ACHN (cell line): ENCODE measurements at places on chromosomes 4 and X.

GRCh38 chrX:70497026-70497425, 52.4 kb downstream of the DLG3 start:
- no peak for DNase-seq

DNA sequence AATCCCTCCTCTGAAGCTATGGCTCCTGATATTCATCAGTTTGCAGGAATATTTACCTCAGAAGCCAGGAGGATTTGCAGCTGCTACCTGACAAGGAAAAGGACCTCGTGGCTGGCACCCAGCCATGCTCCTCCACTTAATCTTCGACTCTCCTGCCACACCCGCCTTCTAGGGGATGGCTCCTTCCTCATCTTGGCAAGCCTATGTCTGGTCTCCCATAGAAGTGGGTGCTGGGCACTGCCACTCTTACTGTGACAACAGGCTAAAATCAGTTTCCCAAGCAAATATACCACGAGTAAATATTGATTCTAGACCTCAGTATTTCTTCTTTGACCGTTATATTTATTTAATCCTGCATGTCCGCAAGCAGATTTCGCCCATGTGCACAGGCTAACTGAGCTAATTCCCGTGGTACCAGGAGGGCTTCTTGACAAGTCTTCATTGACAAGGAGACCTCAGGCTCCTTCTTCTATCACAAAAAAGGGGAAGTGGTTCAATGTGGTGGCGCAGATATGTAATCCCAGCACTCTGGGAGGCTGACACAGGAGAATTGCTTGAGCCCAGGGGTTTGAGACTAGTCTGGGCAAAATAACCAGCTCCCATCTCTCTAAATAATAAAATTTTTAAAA, 52.6 kb upstream of the DCTD start:
- DNase-seq, result no peak

DNA sequence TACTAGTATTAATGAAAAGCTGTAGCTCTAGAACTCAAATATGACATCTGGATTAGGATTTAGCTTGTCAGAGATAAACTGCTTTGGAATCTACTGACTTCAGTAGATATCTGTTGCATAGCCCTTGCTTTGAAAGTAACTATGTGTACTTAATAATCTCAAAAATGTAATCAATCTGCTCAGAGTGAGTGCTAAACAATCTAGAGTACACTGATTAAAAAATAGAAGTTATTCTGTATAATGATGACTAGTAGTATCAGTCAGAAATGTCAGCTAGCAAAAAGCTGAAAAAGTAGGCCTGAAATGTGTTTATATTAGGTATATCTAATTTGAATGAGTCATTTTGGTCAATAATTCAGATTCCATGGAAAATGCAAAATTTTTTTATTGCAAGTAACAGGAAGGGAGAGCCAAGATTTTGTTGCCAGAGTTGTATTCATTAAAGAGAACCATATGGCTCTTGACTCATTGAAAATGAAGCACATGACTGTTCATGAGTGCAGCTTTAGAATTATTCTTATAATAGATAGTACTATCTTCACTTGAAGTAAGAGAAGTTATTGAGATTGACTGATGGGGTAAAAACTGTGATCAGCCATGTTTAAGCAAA, 20.0 kb downstream of the CLCN3 start:
- DNase-seq, result no peak

- DNase-seq, result no peak
Observed at GRCh38 chrX:153769865-153770600, 6.0 kb downstream of the PLXNB3 start.

GRCh38 chrX:115289465-115289864, at the start of gene LUZP4:
LUZP4 (plus strand) TSS chrX:115289715; CDS start chrX:115289760, 45 bp downstream.
- DNase-seq, result no peak

DNA sequence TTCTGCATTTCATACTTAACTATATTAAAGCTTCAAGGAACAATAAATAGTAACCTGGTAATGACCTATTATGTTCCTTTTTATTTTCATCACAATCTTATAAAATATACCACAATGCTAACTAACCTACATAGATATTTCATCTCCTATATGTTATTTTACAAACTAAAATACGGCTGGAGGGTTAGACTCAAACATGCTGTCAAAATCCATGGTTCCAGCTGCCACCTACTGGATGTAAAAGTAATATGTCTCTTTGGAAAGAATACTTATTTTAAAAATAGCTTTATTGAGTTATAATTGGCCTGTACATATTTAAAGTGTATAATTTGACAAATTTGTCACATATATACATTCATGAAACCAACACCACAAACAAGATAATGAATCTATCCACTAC, 15.0 kb downstream of the RGN start:
- DNase-seq, result peak; percentile 11

- DNase-seq, result no peak
Observed at GRCh38 chr4:76703123-76703490, 194.8 kb downstream of the SOWAHB start.

GRCh38 chr4:150235808-150236271, 157.6 kb downstream of the DCLK2 start:
- no peak for DNase-seq

- DNase-seq, result no peak
Observed at GRCh38 chr4:72953571-72953970, 115.9 kb downstream of the COX18 start.

- DNase-seq, result no peak
Observed at GRCh38 chrX:118666521-118666920, 60.9 kb upstream of the IL13RA1 start.

- DNase-seq, result no peak
Observed at GRCh38 chr4:43855283-43855682, 593.3 kb downstream of the KCTD8 start.

- DNase-seq, result peak; percentile 6
Observed at GRCh38 chrX:85836868-85837267, 210.5 kb downstream of the CHM start.

DNA sequence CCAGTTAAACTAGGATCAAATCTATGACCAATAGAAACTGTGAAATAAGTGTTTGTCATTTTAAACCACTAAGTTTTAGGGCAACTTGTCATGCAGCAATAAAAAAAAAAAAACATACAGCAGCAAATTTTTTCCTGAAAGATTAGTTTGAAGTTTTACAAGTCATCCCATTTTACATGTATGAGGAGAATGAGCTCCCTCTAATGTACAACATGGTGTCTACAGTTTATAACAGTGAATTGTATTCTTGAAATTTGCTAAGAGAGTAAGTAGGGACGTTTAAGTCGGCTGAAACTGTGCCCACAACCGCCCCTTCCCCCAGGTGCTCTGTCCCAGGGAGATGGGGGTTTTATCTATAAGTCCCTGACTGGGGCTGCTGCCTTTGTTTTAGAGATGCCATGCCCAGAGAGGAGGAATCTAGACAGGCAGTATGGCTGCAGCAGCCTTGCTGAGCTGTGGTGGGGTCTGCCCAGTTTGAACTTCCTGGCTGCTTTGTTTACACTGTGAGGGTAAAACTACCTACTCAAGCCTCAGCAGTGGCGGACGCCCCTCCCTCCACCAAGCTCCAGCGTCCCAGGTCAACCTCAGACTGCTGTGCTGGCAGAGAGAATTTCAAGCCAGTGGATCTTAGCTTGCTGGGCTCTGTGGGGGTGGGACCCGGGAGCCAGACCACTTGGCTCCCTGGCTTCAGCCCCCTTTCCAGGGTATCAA, 499.3 kb upstream of the CT83 start:
- DNase-seq, result no peak

GRCh38 chr4:78938474-78938867, 767 bp downstream of the PAQR3 start:
- DNase-seq, result no peak

- DNase-seq, result no peak
Observed at GRCh38 chr4:116361790-116362189, 723.6 kb downstream of the TRAM1L1 start.

DNA sequence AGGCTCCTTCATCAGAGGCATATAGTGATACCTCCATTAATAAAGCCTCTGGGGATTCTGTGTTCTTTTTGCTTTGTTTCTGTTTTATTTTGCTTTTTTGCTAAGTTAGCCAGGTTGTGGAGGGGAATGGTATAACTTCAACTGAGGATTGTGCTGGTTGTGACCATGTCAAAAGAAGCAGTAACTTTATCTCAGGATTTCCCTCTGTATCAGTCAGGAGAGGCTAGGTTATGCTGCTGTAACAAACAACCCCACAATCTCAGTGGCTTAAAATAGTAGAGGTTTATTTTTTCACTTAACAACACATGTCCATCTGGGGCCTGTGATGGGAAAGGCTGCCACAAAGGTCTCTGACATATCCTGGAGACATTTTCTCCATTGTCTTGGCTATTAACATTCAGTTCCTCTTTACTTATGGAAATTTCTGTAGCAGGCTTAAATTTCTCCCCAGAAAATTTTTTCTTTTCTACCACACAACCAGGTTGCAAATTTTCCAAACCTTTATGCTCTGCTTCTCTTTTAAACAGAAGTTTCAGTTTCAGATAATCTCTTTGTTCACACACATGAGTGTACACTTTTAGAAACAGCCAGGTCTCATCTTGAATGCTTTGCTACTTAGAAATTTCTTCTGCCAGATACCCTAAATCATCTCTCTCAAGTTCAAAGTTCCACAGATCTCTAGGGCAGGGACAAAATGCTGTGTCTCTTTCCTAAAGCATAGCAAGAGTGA, 64.7 kb downstream of the UCHL1 start:
- no peak for DNase-seq

- DNase-seq, result no peak
Observed at GRCh38 chr4:77922158-77923094, 59.8 kb downstream of the MRPL1 start.

- no peak for DNase-seq
Observed at GRCh38 chr4:41144812-41145211, 69.5 kb downstream of the APBB2 start.
